Kidney capillary endothelial cell (primary cell): ENCODE measurements at places on chromosomes 7 and 10.

DNA sequence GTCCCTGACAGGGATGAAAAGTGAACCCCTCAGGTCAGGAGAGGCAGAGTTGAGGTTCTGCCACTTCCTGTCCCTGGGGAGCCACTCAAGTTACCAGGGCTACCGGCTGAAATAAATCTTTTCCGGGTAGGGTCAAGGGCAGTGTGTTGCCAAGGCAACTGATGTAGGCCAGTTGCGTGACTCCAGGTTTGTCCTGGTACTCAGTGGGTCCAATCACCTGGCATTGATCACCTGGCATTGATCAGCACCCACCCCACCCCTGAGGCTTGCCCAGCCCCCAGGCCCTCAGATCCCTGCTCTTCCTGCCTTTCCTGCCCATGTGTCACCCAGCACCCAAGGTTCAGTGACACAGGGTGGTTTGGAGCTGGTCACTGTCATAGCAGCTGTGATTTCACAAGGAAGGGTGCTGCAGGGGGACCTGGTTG is 5.9 kb downstream of the SAP25 start:
- DNase-seq: no peak

DNA sequence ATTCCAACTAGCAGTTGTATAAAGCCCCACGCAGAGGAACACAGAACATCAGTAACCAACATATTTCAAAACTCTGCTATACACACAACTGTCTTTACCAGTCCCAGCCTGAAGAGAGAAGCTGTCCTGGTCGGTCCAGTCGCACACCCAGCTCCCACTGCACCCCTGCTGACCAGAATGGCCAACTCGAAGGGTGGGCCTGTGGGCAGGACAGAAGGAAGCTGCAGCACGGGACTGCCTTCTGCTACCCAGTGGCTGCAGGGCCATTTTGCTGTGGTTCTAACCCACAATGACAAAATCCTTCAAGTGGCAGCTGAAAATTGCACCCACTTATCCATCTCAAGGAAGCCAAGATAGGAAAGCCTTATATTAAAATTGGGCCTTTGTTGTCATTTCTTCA is 48.2 kb downstream of the GSDME start:
- no peak for DNase-seq

GRCh38 chr10:75612904-75613684 is 181.7 kb downstream of the LRMDA start:
- no peak for DNase-seq

- DNase-seq: no peak
Measured at GRCh38 chr10:124944982-124945381, 3.1 kb downstream of the ZRANB1 start.

- DNase-seq: no peak
Measured at GRCh38 chr10:71124921-71125748, 87.2 kb upstream of the UNC5B start.

DNA sequence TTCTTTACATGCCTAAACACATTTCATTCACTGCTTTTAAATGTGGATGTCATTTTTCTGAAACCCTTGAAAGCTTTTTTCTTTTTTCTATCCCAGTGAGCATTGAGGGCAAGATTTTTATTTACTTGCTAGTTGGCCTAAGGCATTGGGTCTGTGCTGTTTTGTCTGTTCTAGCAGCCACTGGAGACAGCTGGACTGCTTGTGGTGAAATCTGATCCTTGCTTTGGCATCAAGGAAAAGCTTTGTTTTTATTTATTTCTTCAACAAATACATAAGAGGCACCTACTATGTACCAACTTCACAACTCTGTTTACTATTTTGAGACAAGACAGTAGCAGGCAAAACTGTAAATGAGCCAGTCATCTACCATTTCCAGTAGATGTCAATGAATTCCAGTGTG is 28.4 kb upstream of the PDLIM1 start:
- no peak for DNase-seq

DNA sequence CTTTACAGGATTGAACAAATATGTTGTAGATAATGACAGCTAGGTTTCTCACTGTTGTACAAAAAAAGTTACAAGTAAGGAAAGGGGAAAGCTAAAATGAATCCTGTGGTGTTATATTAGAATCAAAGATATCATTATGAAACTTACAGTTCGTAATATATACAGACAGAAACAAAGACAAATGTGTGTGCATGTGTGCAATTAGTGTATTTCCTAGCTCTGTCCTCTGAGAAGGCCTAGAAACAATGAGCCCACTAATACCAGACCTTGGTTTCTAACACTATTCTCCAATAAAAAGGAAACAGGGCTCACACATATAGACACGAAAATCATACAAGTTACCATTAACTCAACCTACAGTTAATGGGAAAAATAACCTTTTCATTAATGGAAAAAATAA is 8.0 kb downstream of the KDM7A start:
- DNase-seq: no peak

DNA sequence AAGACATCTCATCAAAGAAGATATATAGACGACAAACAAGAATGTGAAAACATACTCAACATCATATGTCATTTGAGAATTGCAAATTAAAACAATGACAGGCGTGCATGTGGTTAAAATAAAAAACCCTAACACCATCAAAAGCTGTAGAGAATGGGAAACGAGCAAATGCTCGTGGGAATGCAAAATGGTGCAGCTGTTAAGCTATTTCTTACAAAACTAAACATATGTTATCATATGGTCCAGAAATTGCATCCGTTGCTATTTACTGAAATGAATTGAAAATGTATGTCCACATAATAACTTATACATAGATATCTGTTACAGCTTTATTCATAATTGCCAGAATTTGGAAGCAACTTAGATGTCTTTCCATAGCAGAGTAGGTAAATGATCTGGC is 574.4 kb downstream of the TNS3 start:
- DNase-seq: no peak

DNA sequence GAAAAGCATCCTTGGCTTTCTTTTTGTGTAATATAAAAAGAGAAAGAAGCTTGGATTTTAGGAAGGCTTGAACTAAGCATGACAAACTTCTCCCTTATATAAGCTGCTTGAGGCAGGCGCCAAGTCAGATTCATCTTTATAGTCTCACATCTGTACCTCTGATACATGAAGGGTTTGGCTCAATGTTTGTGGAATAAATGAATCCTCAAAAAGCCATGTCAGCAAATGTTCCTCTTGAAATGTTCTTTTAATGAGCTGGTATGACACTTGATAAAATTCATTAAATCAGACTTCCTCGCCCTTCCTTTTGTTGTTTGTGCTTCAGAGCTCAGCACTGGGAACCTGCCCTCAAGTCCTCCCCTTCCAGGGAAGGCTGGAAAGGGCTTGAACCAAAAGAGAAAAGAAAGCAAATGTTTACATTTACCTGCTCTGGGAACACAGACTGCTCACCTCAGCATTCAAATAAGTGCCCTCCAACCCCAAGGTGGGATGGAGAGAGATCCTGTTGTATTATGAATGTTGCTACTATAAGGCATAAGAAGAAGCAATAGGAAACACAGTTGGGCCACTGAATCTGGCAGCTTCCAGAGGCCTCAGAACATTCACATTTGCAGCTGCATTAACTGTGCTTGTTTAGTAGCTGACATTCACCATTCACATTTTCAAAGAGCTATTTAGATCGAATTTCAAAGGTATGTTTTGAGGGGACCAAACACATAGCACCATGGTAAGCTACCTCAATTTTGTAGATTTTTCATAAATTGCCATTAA is 212.6 kb downstream of the CACNA2D1 start:
- DNase-seq: no peak

DNA sequence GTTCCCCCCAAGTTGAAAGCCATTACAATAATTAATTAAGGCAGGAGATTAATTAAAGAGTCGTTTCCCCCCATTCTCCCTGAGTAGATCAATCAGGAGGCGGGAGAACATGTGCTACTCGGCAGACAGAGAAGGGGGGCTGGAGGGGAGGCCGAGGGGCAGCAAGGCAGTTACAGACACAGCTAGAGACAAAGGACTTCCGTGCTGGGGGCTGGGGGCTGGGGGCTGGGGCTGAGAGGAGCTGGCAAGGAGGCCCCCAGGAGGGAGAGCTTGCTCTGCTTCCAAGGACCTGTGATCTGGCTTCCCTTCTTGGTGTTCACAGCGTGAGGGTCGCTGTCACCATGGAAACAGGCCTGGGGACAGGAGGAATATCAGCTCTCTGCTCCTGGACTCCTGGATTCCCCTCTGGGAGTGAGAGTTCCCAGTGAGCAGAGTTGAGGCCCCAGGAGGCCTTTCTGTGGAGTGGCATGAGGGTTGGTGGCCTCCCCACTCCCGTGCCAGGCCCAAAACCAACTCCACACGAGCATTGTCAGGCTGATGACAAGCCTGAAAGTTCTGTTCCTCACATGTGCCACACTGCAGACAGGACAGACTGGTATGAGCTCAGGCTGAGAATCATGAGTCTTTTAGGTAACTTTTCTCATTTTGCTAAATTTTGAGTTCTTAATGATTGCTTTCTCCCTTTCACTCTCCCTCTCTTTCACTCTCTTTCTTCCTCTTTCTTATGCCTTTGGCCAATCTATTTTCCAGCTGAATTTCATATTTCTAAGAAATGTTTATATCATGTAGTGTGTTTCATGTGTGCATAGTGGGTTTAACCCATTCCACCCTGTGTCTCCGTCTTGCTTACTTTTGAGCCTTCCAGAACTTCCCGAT is 16.4 kb downstream of the FAM241B start:
- no peak for DNase-seq

DNA sequence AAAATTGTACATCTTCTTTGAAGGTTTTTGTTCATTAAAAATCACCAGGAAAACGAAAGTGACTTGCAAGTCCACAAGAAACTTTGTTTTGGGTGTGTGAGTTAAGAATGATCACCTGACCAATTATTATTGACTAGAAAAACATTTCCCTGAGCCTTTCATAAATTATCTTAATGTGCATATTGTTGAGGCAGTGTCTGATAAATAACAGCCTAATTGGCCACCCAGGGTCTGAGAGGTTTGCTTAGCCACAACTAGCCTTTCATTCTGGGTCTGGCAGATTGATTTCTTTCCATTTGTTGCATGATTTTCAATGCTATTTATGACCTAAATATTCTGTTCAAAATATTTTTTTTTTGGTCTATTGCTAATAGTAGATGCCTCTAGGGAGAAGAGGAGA is 152.8 kb downstream of the AUTS2 start:
- DNase-seq: no peak

DNA sequence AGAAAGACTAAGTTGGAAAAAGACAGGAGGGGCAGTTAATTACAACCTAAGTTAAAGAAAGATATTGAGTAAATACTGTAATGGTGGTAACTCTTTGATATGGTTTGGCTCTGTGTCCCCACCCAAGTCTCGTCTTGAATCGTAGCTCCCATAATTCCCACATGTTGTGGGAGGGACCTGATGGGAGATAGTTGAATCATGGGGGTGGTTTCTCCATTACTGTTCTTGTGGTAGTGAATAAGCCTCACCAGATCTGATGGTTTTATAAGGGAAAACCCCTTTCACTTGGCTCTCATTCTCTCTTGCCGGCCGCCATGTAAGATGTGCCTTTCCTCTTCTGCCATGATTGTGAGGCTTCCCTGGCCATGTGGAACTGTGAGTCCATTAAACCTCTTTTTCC is 143.8 kb downstream of the GRK5 start:
- DNase-seq: no peak

GRCh38 chr10:119340893-119341458 is 133.6 kb downstream of the GRK5 start:
- no peak for DNase-seq

DNA sequence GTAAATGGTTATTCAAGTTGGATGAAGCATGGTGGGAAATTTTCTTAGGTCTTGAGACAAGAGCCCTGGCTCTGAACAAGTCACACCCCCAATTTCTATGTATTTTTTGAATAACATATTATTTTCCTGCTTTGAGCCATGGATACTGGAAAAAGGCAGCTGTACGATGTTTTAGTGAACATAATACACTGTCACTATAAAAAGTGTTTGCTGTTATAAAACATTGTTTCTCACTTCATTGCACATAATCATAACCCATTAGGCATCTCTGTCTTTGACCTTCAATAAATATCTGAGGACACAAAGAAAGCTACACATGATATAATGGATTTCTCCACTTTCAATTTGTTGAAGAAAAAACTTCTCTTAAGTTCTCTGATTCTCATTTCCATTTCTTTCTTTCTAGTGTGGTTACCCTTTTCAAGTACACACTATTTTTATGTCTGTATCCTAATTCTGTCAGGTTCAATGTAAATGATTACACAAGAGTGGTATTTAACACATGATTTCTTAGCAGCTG is 283.9 kb upstream of the SP8 start:
- DNase-seq: no peak
